IMR-90 (cell line): ENCODE measurements at places on chromosomes 7 and 10. TPM values are rescaled to one million over a fixed set of nuclear protein-coding genes. Genes with fewer than 3 reads are reported as not detected.

- H3K27ac ChIP-seq = no peak overlapping the region
- no peaks in the 10 kb centered on the region for H3K36me3 ChIP-seq
- DNase-seq = no peak
Observed at GRCh38 chr7:96968981-96969380, 36.4 kb upstream of the DLX6 start.

- no peaks in the 10 kb centered on the region for H3K36me3 ChIP-seq
- no peak overlapping the region for H3K4me3 ChIP-seq
- no peak overlapping the region for H3K27ac ChIP-seq
- H3K4me1 ChIP-seq = peaks cover 15% of the 10 kb centered on the region
- DNase-seq = no peak
- H3K27me3 ChIP-seq = no peaks in the 10 kb centered on the region
Observed at GRCh38 chr10:27713941-27714340, 31.7 kb downstream of the MKX start.

- no peak for DNase-seq
- H3K4me3 ChIP-seq = no peak overlapping the region
- no peak overlapping the region for H3K27ac ChIP-seq
- no peaks in the 10 kb centered on the region for H3K27me3 ChIP-seq
- H3K36me3 ChIP-seq = no peaks in the 10 kb centered on the region
- no peaks in the 10 kb centered on the region for H3K4me1 ChIP-seq
Observed at GRCh38 chr10:31657434-31657872, 271.2 kb downstream of the ARHGAP12 start.

GRCh38 chr10:28823501-28824075, 146.3 kb downstream of the BAMBI start:
- H3K36me3 ChIP-seq = no peaks in the 10 kb centered on the region
- DNase-seq = no peak
- no peak overlapping the region for H3K4me3 ChIP-seq

- DNase-seq = no peak
- H3K36me3 ChIP-seq = no peaks in the 10 kb centered on the region
- H3K27ac ChIP-seq = no peak overlapping the region
- H3K4me3 ChIP-seq = no peak overlapping the region
Observed at GRCh38 chr7:123641901-123642300, 13.8 kb upstream of the LMOD2 start.

DNA sequence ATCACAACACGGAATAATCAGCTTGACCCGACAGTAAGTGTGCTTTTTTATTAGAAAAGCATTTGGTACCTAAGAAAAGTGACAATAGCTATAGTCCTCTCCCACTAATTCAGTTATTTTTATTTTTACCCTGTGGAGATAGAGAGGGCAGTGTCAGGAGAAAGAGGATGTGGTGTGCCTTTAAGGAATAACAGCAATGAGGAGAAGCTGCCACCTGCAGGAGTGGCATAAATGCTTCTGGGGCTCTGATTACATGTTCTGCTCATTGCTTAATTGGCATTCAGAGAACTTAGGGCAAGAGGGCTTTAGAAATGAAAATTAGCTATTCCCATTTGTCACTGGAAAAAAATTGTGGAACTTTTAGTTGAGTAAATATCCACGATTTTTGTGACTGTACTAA, 60.1 kb downstream of the DENND11 start:
- no peak overlapping the region for H3K27ac ChIP-seq
- no peak for DNase-seq
- no peak overlapping the region for H3K4me3 ChIP-seq
- H3K4me1 ChIP-seq = no peaks in the 10 kb centered on the region

GRCh38 chr7:107180378-107180777, 11.6 kb downstream of the HBP1 start:
- H3K4me3 ChIP-seq = no peak overlapping the region
- H3K27ac ChIP-seq = no peak overlapping the region
- peaks cover 14% of the 10 kb centered on the region for H3K4me1 ChIP-seq
- peak; percentile 88 for DNase-seq

RAMP3 gene
- not detected in 2 replicates for polyA plus RNA-seq

DNA sequence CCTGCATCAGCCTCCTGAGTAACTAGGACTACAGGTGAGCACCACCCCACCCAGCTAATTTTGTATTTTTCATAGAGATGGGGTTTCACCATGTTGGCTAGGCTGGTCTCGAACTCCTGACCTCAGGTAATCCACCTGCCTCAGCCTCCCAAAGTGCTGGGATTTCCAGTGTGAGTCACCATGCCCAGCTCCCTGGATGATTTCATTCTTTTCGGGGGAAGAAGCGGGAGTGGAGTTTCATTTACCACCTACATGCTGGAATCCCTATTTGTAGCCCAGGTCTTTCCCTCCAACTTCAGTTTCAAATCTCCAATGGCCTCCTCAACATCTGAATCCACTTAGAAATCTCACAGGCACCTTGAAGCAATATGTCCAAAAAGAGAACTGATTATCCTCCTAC, 2.9 kb upstream of the BTRC start:
- H3K27ac ChIP-seq = no peak overlapping the region
- H3K36me3 ChIP-seq = no peaks in the 10 kb centered on the region
- no peak for DNase-seq
- no peaks in the 10 kb centered on the region for H3K4me1 ChIP-seq

DNA sequence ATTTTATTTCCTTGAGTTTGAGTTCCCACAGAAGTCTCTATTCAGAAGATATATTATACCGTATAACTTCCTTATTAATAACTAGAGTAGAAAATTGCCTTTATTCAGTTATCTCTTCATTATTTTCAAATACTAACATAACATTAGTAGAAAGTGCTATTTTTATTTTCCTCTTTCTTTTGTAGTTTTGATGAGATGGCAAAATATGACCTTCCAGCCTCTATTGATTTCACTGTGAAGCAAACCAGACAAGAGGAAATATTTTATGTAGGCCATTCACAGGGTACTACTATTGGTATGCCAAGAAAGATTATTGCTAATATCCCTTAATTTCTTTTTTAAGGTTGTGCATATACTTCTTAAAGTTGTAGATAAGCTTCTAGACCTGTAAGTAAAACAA, 7.9 kb downstream of the LIPJ start:
- H3K27me3 ChIP-seq = no peaks in the 10 kb centered on the region
- no peak overlapping the region for H3K4me3 ChIP-seq
- H3K27ac ChIP-seq = no peak overlapping the region
- no peaks in the 10 kb centered on the region for H3K36me3 ChIP-seq

GRCh38 chr10:22415072-22415471, 69.8 kb downstream of the SPAG6 start:
- H3K36me3 ChIP-seq = no peaks in the 10 kb centered on the region
- H3K4me3 ChIP-seq = no peak overlapping the region
- no peak overlapping the region for H3K27ac ChIP-seq
- H3K4me1 ChIP-seq = no peaks in the 10 kb centered on the region
- H3K27me3 ChIP-seq = peaks cover 3% of the 10 kb centered on the region; the same call in 1 of the 2 replicates
- no peak for DNase-seq
